ENCODE measurements at places on chromosomes 5 and 9.

- no peak for DNase-seq
Measured at GRCh38 chr5:68379275-68380036, 163.9 kb downstream of the PIK3R1 start.

- no peak for DNase-seq
Measured at GRCh38 chr5:96922499-96923244, 13.2 kb upstream of the LNPEP start.

GRCh38 chr5:76638479-76638878, 15.3 kb upstream of the F2RL2 start:
- no peak for DNase-seq

DNA sequence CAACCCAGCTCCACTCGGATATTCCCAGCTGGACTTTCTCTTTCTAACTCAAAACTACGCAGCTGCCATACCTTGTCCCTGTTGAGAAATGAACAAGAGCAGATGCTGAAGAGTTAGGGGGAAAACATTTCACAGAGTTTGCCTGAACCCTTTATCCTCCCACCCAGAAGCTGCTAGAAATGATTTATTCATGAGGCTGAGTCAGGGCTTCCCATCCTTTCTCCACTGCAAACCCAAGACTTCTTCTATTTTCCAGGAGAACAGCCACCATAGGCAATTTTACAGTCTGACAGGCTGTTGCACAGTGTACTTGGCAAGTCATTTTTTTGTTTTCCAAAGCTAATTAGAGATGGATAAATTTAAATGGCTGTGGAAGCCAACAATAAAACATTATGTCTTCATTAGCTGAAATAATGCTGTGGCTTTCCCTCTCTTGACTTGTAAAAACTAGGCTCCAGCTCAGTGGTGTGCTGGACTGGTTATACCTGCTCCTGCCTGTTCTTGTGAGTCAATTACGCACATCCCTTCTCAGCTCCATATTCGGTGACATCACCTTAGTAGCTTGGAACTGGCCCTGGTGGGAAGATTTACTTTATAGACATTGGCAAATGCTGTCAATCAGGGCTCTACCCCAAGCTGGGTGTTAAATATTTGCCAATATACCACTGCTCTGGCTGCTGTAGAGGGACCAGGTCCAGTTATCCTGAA, 71.9 kb downstream of the KIF4B start:
- no peak for DNase-seq

GRCh38 chr9:89171693-89172092, 6.9 kb downstream of the SHC3 start:
- no peak for DNase-seq

DNA sequence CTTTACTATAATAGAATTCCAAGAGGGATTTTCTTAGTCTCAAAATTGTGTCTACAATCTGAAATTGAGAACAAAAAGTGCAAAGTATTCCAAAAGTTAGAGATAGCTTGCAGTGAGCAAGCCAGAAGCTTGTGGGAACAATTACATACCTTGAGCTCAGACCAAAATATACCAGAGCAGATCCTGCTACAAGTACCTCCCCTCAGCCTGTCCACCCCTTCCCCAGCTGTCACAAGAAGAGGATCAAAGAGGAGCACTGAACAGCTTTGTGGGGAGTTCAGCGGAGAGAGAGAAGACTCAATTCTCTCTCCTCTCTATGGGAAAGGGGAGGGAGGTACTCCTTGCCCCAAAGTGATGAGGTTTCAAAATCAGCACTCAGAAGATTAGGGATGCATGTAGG, 869.2 kb upstream of the DMAC1 start:
- DNase-seq, result no peak

GRCh38 chr5:168471785-168472184, 14.5 kb upstream of the RARS1 start:
- no peak for DNase-seq

- DNase-seq, result no peak
Measured at GRCh38 chr9:95023217-95024003, 294.1 kb downstream of the FANCC start.

DNA sequence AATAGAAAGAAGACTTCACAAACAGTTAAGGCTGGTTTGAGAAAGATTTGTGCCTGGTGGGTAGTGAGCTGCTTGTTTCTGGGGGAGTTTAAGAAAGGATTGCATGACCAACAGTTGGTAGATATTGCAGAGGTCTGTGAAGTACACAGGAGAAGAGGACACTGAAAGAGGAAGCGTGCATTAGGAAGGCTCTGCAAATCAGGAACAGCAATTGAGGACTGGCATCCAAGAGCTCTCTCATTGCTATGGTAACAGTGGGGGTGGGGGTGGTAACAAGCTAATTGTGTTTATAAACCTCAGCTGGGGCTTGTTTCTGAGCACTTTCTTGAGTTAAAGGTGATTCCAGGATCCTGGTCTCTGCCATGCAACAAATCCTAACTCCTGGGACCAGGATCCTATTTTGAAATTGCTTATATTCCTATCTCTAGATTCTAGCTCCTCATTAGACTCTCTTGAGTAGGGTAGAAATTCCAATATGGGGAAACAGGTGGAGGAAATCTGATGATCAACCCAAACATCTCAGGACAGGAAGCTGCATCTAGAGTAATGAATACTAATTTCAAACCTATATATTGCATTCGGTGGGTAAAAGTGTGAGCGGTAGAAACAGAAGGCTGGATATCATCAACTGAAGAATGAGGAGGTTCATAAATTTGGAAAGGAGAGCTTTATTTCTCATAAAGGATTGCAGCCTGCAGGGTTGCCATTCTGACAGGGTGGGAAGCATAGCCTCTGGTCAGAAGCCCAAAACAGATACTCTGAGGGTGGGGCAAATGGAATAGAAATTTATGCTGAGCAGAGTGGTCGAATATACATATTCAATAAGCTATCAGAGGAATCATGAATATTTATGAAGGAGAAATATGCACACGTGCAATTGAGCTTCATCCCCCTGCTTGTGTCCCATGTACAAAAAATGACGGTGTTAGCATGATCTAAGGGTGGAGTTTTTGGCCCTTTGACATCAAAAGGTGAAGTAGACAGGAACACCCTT, 79.4 kb downstream of the PTTG1 start:
- DNase-seq, result no peak

DNA sequence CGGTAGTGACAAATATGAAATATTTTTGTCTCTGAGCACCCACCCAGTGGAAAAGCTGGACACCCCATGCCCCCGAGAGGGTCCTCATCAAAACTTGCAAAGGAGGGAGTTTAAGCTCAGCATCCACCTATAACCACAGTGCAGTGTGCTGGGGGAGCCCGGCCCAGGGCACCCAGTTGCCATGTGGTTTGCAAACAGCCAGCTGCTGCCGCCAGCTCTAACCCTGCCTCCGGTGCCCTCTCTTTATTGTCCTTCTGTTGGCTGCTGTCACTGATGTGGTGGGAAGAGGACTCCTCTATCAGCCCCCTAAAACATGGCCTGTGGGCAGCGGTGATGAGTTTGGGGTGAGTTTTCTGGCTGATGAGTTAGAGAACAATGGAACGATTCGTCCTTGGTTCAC, 160.9 kb upstream of the MVB12B start:
- DNase-seq, result no peak

- no peak for DNase-seq
Measured at GRCh38 chr9:98084396-98084795, 27.9 kb downstream of the NANS start.

DNA sequence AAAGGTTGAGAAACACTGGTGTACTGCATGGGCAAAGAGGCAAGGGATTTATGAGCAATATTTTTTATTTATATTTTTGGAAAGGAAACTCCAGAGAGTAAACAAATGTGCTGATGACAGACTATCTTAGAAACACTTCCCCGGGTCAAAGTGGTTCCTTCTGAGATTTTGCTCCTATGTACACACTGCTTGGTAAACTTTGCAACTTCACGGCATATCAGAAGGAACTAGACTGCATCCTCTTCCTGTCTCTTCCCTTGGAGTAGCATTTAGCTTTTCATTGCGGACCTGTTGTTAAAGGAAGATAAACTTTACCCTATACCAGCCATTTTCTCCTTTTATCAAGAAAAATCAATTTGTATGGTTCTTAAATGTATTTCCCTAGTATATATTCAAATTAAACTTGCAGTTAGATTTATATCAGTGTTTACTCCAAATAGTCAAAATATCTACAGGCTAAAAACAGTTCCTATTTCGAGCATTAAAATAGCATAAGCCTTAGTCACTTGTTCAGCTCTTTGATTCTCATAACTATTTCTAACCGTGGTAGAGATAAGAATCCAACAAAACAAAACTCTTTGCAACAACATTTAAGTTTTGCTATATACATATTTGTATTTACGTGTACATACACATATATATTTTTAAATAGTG, 48.0 kb upstream of the LRRC19 start:
- no peak for DNase-seq

DNA sequence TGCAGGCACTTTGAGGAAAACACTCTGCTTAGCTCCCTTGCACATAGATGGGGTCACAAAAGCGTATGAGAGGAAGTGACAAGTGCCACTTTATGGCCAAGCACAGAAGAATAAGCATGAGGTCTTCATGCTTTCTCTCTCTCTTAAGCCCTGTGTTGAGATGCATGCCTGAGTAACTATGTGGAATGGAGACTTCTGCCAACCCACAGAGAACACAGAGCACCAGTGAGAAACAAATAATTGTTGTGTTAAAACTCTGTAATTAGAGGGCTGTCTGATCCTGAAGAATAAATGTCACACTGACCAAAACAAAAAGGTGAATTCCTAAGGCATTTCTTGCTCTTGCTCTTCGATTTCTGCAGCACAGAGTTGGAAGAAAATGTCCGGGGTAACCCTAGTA, 488.5 kb downstream of the CTNND2 start:
- DNase-seq, result no peak

GRCh38 chr9:36337865-36338264, 62.2 kb downstream of the RNF38 start:
- no peak for DNase-seq

GRCh38 chr5:69213513-69214215, 21.0 kb upstream of the CDK7 start:
- no peak for DNase-seq

GRCh38 chr9:15048772-15049171, 138.5 kb upstream of the FREM1 start:
- no peak for DNase-seq
